Motor neuron (in vitro differentiated cells): ENCODE measurements at places on chromosomes 3 and 15.

- ATAC-seq = no peak
These were observed 280.2 kb upstream of the STT3B start for GRCh38 chr3:31252216-31253185.

GRCh38 chr15:91208371-91208770 is 108.3 kb downstream of the SV2B start:
- no peak for ATAC-seq

- ATAC-seq = no peak
These were observed 14.5 kb downstream of the BTD start for GRCh38 chr3:15616053-15616452.

- no peak for ATAC-seq
These were observed 66.4 kb downstream of the RYR3 start for GRCh38 chr15:33377204-33377603.

GRCh38 chr15:87347806-87348515 is 908.6 kb downstream of the NTRK3 start:
- no peak for ATAC-seq

- no peak for ATAC-seq
These were observed 37.2 kb downstream of the PIK3CB start for GRCh38 chr3:138797508-138798038.
